HS-27A (cell line): ENCODE measurements at places on chromosomes 1 and 21.

DNA sequence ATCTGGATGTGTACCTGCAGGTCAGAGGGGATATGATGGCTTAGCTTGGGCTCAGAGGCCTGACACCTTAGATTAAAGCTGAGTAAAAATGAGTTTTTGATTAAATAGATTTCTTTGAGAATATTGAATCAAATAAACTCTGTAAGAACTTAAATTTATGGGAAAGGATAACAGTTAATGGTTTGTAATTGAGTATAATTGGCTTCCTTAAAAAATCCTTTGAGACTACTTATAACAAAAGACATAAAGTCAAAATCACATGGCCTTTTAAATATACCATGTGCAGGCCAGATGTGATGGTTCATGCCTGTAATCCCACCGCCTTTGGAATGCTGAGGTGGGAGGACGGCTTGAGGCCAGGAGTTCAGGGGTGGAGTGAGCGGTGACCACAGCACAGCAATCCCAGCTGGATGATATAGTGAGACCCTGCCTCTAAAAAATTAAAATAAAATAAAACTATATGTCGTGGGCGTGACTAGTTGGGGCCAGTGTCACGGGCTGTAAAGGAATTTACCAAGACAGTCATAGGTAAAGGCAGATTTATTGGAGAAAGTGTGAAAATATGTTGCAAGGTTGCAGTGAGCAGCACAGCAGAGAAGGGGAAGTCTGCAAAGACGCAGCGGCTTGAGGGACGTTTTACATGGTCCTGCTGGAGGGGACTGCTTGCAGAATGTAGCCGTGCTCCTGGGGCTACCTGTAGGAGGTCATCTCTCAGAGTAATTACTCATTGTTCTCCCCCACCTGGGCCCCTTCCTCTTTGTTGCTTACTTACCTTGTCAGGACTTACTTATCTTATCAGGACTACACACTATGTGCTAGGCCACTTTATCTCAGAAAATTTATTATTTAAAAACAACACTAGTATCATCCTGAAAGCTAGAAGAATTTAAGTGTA lies 122.3 kb downstream of the ZMYM4 start:
- DNase-seq, result no peak

- no peak for DNase-seq
These were observed 35.8 kb downstream of the LDLRAD1 start for GRCh38 chr1:53982034-53982762.

- no peak for DNase-seq
These were observed 427.4 kb downstream of the TTLL7 start for GRCh38 chr1:83571536-83571935.

GRCh38 chr1:59674595-59674994 lies 140.2 kb upstream of the HOOK1 start:
- no peak for DNase-seq

GRCh38 chr1:168879896-168880734 lies 151.1 kb upstream of the DPT start:
- DNase-seq, result no peak

- no peak for DNase-seq
These were observed 277.8 kb downstream of the LTN1 start for GRCh38 chr21:28714777-28715464.

DNA sequence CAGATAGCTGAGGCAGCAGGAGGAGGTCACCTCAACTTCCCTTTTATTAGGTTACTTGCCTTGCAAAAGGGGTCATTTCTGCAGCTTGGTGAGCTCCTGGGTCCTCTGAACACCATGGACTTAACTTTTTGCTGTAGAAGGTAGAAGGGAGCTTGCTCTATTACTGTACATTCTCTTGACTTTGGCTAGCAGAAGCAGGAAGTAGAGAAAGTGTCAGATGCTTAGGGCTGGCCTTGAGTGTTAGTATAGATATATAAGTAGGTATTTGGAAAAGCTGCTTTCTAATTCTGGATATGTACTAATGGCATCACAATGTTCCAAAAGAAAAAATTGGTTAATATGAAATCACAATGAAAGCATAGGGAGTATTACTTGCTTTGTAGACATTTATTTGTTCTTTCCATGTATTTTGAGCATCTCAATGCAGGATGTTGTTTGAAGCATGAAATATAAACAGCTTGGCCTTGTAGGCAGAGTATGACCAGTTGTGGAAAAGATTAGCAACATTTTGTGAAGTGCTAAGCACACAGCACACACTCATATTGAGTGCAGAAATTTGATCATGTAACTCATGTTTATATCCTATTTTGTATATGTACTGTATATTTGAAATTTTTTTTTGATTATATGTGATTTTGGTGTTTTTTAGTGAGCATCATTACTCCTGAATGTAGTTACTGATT lies 108.8 kb downstream of the DYRK1A start:
- DNase-seq, result no peak

- DNase-seq, result no peak
These were observed 45.1 kb upstream of the EPS15 start for GRCh38 chr1:51564124-51564523.

DNA sequence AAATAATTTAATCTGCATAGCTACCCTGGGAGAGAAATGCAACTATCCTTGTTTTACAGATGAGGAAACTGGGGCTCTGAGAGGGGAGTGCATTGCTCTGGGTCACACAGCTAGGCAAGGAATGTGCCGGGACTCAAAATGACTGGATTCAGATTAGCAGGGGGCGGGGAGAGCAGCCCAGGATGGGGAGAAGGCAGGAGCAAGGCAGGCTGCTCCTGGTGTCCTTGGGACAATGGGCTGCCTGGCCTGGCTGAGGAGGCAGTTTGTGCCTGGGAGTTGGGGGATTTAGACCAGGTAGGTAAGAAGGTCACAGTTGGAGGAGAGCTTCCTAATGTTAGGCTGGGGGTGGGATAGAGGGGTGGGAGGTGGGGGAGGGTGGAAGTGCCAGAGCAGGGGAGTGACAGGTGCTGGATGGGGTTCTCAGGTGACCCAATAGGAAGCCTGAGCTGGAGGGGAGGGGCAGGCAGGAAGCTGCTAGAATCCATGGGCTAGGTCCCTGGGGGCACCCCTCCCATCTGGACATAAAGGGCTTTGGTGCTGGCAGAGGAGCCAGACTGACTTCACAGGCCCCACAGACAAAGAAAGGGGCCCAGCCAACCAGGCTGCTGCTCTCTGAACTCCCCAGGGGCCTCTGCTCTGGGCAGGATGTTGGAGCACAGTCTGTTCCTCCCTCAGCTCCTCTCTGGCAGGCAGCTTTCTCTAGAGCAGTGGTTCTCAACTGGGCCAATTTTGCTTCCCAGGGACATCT lies 29.0 kb downstream of the TRIM62 start:
- DNase-seq, result no peak
